Panc1 (cell line): ENCODE measurements at places on chromosomes 7 and 10. TPM values are rescaled to one million over a fixed set of nuclear protein-coding genes. Genes with fewer than 3 reads are reported as not detected.

Gene CABCOCO1
- 4.0 TPM for total RNA-seq

DNA sequence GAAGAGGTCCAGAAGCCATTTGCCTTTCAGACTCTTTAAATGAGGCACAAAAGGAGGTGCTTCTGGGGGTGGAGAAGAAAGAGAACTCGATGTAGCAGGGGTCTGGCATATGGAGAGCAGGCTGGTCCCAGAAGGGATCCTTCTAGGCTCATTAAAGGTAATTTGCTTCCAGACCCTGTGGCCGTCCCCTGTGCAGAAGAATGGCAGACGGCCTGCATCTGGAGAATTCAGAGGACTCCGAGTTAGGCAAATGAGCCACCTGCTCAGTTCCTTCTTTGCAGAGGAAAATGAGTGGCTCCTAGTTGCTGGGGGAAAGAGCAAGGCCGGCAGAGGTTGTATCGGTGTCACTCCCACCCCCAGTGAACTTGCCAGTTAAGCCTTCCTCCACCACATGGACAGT lies 73.8 kb upstream of the FAM180A start:
- no peak for DNase-seq

DNA sequence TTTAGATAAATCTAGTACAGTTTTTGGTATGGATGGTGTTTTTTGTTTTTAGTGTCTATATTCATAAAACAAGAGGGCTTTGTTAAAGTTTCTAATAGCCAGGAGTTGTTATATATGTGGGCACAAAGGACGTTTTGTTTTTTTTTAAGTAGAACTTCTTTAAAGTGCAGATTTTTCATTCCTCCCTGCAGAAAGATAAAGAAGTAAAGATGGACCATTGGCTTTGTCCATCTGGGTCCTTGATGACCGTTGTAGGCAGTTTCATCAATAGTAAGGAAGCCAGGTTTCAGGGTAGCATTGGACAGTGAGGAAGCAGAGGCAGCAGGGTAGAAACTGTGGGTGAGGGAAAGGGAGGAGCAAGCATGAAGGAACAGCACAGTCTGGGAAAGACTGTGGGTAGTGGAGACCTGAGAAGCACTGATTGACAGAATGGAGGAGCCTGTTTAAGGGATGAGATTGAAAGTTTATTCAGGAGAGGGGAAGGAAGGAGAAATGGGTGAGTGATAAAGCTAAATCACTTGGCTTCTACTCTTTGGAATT lies 5.3 kb downstream of the CALU start:
- DNase-seq = no peak

GRCh38 chr7:45185864-45186250 lies 28.3 kb downstream of the RAMP3 start:
- no peak for DNase-seq

DNA sequence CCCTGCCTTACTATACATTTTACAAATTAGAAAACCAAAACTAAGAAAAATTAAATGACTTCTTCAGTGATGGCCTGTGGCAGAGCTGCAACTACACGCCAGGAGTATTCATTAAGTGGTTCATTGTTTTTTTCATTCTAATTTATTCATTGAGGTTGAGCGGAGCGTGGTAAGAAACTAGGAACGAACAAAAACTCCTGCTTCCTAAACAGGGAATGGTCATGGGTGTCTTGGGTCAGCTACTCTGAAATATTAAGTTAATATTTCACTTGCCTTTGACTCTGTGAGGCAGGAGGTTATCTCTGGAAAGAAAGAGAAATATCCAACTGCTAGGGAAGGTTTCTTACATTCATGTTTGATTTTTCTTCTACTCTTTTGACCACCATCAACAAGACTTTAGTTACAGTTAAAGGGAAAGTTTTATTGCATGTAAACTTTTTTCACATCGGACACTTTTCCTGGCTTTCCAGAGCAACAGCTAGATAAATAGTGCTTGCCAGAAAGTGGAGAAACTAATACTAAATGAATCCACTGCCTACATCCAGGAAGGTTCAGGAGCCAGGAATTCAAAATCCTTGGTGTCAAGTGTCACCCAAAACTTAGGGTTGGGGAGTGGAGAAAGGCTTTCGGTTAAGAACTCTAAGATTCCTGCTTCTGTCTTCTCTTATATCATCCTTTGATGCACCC lies 896 bp upstream of the GNG11 start:
- no peak for DNase-seq

DNA sequence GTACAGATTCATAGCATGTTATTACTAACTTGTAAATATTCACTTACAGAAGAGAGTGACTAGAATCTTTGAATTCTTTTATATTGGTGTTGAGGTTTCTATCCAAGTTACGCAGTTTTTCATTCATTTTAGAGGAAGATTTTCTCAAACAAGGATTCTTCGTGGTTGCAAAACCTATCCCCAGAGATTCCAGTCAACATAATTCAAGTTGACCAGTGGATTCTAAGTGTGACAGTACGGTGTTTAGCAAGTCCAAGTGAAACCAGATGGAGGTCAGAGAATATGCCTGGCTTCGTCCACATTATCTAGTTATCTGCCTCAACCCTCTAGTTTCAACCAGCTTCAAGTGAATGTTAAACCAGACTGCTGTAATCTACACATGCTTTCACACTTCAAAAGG lies 131.9 kb downstream of the SDK1 start:
- DNase-seq = no peak

GRCh38 chr7:30709549-30709948 lies 27.3 kb upstream of the CRHR2 start:
- DNase-seq = no peak
